Muscle of arm (tissue), 14 donors: ENCODE measurements at places on chromosomes 13 and 19. TPM values are rescaled to one million over a fixed set of nuclear protein-coding genes. Genes with fewer than 3 reads are reported as not detected.

Gene OVOL3
- polyA plus RNA-seq: not detected

Gene OR7G1
- polyA plus RNA-seq: not detected

Gene ZNF614
- polyA plus RNA-seq: 8.2 TPM

Gene ZNF837
- 0.74 TPM for polyA plus RNA-seq

Gene CACNA1A
- polyA plus RNA-seq: 11.3 TPM

Gene CNN1
- 127 TPM for polyA plus RNA-seq

Gene GRAMD1A
- polyA plus RNA-seq: 56.3 TPM

Gene SYDE1
- polyA plus RNA-seq: not detected

Gene OR7D4
- not detected for polyA plus RNA-seq

Gene MIPEP
- 10.0 TPM for polyA plus RNA-seq

Gene KISS1R
- polyA plus RNA-seq: not detected

Gene CEACAM7
- polyA plus RNA-seq: not detected

- DNase-seq: no peak
Measured at GRCh38 chr13:20654156-20654555, 49.3 kb upstream of the IL17D start.

GRCh38 chr19:2305452-2306280 lies 2.3 kb downstream of the LINGO3 start:
- DNase-seq: no peak

GRCh38 chr13:52112591-52112990 lies 16.3 kb downstream of the NEK5 start:
- DNase-seq: no peak

DNA sequence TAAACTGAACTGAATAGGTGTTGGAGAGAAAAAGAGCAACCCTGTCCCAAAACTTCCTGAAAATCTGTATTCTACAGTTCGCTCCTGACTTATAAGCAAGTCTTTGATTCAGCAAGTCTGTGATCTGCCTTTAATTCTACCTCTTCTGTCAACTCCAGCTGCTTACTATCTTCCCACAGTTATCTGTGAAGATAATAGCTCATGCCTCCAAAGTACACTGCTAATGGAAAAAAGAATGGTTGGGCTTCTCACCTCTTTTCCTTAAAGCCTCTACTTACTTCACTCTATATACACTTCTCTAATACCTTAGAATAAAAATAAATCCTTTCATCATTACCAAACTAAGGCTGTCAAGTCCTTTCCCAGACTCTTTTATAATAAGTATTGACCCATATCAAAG lies 391.5 kb upstream of the MIR17HG start:
- DNase-seq: no peak

DNA sequence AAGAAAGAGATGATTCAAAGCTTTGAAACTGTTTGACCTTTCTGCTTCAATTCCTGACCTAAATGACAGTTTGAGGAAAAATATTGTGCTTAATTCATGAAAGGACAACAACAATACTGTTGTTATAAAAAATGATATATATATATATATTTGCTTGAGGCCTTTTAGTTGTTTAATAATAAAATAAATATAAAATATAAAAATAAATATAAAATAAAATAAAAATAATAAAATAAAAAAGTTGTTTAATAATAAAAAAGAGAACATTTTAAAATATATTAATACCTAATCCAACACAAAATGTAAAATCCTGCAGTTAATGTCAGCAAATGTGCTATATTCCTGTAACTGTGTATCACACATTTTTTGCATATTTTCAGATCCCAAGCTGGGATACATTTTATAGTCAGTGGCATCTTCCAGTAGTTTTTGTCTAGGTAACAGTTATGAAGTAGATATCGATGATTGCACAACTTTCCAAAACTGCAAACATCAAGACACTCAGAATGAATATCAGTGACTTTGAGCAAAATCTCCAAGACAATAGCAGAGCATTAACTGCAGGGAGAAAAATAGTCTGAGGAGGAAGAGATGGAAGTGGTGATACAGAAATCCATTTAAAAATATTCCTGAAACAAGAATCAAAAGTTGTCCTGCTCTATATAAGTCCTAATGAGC lies 375.5 kb upstream of the KLHL1 start:
- DNase-seq: no peak

GRCh38 chr19:45995715-45996385 lies 583 bp downstream of the CCDC61 start:
- no peak for DNase-seq

DNA sequence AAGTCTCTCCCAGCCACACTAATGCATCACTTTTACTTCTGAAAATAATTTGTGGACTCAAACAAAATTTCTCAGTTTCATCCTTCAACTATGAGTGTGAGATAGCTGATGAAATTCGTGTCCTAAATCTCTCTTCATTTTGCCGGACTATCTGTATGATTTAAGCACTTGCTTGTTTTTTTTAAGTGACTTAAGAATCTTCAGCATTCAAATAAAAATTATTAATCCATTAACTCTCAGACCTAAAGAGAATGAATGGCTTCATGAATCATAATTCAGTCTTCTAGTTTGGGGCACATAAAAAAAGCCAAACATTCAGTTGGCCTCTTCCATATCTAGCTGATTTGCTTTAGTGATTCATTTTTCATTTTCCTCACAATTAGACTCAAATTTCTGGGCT lies 579.5 kb downstream of the DCT start:
- no peak for DNase-seq

- DNase-seq: peak; percentile 7
Measured at GRCh38 chr13:97974773-97975172, 21.3 kb downstream of the IPO5 start.

DNA sequence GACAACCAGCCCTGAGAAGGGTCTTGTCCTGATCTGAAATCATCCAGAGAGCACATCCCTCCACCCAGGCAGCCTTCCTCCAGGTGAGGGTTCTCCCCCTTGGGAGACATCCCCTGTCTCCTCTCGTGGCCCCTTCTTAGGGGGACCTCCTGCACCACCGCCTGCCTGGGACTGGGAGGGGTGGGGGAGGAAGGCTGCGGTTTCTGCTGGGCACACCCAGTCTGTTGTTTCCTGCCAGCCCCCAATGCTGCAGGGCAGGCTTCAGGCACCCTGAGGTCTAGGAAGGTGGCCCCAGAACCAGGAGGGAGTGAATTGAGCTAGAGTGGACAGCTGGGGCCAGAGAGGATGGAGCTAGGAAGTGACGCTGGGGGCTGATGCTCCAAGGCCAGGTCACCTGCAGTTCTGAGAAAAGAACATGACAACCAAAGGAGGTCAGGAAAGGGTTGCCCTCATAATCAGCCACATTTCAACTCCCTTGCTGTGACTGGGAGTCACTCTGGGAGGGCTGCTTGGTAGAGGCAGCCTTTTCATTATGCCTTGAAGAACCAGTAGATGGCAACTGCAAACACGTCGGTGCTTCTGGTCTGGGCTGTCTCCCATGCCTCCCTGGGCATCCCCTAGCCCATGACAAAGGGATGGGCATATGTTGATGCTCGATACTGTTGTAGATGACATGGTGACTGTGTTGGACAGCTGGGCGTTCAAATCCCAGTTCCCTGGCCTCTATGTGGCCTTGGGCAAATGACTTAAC lies 1.4 kb downstream of the ARHGEF18 start:
- no peak for DNase-seq

DNA sequence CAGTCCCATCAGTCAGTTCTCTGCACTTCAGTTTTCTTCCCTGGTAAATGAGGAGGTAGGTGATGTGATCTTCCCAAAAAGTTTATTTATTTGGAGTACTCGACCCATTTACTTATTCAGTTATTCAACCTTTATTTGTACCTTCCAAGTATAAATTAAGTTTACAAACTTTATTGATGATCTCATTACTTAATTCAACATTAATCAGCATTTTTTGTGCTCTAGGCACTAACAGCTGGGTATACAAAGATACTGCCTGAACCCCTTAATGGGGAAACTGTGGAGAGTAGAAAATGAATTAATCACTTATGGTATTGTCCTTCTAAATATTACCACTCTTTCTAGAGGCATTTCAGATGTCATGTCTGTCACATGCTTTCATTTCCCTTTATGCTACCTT lies 293.3 kb downstream of the DLEU7 start:
- DNase-seq: no peak

- no peak for DNase-seq
Measured at GRCh38 chr19:8210421-8211101, 1.4 kb downstream of the CERS4 start.

GRCh38 chr13:101945435-101945834 lies 456.4 kb downstream of the FGF14 start:
- no peak for DNase-seq

DNA sequence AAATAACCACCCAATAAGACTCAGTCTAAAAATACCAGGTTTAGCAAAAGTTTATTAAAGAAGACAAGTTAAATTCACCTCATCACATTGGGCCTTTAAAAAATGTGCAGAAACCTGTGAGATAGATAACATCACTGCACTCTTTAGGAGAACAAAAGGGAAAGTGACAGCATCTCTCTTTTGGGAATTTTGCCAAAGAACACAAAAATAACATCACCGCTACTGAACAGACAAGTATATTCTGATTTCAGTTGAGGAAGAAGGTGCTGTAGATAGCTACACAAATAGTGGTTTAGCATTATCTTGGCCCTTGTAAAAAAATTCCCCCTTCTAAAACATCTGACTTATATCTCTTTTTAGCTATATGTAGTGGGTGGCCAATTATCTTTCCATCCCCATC lies 244.7 kb downstream of the VWA8 start:
- no peak for DNase-seq

DNA sequence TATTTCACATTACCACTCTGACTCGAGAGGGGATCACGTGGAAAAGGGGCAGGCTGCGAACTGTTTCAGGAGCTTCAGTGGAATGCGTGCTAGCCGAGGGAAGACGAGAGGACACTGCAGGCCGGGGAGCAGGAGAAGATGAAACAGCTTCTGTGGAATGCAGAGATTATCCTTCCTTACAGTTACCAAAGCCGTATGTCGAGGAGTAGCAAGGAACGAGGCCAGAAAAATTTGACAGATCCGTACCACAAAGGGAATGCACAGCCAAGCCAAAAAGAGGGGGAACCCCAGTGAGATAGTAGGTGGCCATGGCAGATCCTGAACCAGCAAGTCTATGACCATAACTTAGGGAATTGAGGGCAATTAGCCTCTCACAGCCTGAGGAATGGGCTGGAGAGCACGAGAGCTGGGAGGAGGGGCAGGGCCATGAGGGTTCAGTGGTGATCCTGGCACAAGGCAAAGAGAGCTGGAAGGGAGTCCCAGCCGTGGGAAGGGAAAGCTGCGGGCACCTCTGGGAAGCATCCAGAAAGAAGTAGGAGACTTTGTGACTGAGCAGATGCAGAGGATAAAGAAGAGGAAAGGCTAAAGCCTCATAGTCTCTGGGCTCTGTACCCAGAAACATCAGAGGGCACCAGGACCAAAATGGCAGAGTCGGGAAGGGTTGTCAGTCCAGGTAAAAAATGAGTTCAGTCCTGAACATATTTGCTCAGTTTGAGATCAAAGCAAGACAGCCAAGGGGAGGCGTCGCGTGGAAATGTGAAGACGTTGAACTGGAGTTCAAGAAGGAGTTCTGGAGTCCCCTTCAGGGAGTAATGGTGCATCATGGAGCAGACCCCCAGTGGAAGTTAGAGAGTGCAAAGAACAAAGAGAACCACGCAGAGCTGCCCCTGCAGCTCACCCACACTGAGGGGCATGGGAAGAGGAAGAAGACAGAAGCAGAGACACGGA lies 5.1 kb downstream of the COL4A1 start:
- DNase-seq: no peak

DNA sequence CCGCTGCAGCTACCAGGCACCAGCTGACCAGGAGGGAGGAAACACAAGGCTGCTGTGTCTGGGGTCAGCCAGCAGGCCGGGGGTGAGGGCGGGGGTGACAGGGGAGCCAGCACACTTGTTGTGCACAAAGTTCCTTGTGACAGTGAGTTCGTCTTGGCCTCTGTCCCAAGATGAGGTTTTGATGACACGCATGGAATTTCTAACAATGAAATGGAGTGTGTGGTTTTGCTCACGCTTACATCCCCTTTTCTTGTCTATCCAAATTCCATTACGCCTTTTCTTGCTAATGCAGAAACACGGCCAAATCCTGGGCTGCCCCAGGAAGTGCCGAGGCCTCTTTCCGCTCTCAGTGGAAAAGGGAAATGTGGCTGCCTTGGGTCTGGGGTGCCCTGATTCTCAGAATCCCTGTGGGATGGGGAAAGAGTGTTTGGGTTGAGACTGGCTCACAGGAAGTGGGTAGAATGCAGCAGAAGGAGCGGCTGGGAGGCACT lies 73.8 kb downstream of the GADD45B start:
- peak; percentile 80 for DNase-seq

GRCh38 chr19:48244281-48244680 lies 11.4 kb downstream of the CARD8 start:
- no peak for DNase-seq

GRCh38 chr19:55460670-55461258 lies 678 bp downstream of the ISOC2 start:
- peak; percentile 92 for DNase-seq

GRCh38 chr19:42478765-42479311 lies 36.1 kb upstream of the CXCL17 start:
- no peak for DNase-seq

GRCh38 chr19:49565261-49565660 lies 15.1 kb downstream of the NOSIP start:
- no peak for DNase-seq

DNA sequence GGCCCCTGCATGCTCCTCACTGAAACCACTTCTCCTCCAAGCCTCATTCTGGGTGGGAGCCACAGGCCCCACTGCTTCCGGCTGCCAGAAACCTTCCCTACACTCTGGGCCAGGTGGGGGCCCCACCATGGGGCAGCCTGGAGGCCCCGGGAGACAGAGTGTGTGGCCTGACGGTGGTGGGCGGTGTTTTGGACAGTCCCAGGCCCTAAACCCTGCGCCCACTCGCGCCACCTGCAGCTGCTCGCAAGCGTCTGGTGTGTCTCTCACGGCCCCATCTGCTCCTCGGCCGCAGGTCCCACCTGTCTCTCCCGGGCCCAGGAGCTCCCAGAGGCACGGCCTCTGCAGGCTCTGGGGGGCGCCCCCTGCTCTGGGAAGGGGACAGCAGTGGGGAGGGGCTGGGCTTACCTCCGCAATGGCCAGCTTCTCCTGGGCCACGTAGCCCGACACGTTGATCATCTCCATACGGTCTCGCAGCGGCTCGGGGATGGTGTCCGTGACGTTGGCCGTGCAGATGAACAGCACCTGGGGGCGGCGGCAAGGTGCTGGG lies 5.6 kb downstream of the RPL36 start:
- DNase-seq: no peak

- peak; percentile 29 for DNase-seq
Measured at GRCh38 chr13:66689628-66690027, 540.5 kb downstream of the PCDH9 start.

DNA sequence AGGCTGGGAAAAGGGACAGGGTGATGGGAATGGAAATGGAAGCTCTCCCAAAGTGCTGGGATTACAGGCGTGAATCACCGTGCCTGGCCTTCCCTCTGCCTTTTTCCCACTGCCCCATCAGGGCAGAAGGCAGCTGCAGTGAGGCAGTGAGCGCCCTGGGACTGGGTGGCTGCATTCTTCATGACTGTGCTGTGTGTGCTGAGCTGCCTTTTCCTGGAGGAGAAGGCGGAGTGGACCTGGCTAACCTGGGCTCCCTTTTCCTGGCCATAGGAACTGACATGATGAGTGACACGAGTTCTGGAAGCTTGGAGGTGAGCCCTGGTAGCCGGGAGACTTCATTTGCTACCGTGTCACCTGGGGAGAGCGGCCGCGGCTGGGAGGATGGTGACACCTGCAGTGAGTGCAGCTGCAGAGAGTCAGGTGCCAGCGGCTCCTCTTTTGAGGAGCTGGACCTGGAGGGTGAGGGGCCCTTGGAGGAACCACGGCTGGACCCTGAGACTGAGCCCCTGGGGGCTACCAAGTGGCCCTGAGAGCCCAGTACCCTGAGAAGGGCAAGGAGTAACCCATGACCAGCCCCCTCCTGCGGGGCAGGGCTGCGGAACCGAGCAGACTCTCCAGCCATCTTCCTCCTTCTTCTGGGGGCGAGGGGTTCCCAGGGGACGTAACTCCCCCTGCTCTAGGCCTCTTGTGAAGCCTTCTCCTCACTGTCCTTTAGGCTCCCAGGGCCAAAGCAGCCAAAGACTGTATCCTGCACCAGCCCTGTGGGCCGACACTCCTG lies 26.3 kb upstream of the ZNF492 start:
- no peak for DNase-seq
